Foreskin melanocyte (primary cell): ENCODE measurements at places on chromosomes 16 and 17.

DNA sequence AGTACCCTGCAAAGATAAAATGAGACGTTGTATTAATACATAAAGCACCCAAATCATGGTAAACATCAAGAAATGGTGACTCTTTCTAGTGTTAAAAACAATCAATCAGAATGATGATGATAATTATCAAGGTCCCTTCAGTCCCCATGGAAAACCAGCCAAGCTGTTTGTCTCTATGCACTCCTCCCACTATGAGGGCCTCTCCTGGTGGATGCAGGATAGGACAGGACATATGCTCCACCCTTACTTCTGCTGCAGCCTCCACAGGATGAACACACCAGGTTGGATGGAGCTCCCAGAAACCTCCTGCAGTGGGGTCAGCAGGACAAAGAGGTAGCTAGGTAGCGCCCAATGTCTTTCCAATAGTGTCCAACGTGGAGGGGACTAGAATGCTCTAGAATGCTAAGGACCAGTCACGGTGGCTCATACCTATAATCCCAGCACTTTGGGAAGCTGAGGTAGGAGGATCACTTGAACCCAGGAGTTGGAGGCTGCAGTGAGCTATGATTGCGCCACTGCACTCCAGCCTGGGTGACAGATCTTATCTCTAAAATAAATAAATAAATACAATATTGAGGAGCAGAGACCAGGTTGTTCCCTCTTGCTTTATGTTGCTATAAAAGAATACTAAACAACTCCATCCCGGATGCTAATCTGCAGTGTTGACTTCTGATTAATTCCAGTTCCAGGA is 9.9 kb upstream of the KDM8 start:
- no peak for DNase-seq

GRCh38 chr16:50066482-50067289 is 916 bp downstream of the HEATR3 start:
- DNase-seq = no peak

- no peak for DNase-seq
Observed at GRCh38 chr16:81693744-81694303, 85.3 kb upstream of the PLCG2 start.

DNA sequence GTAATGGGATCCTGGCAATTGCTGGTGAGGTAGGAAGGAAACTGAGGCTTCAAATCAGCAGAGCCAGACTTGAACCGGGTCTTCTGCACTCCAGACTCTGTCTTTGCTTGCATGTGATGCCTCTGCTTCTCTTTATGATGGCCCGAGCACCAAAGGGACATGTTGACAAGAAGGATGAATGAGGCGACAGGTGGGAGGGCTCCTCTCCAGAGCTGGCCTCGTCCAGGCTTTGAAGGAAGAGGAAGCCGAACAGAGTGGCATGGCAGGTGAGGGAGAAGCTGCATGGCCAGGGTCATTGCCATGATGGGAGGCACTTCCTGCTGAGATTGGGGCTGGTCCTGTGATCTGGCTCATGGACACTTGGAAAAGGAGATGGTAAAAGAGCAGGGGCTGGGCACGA is 40.8 kb downstream of the AKAP1 start:
- DNase-seq = no peak

GRCh38 chr16:11583889-11584565 is 2.7 kb downstream of the LITAF start:
- DNase-seq = no peak

GRCh38 chr17:38693700-38694329 is 11.3 kb upstream of the MLLT6 start:
- no peak for DNase-seq

DNA sequence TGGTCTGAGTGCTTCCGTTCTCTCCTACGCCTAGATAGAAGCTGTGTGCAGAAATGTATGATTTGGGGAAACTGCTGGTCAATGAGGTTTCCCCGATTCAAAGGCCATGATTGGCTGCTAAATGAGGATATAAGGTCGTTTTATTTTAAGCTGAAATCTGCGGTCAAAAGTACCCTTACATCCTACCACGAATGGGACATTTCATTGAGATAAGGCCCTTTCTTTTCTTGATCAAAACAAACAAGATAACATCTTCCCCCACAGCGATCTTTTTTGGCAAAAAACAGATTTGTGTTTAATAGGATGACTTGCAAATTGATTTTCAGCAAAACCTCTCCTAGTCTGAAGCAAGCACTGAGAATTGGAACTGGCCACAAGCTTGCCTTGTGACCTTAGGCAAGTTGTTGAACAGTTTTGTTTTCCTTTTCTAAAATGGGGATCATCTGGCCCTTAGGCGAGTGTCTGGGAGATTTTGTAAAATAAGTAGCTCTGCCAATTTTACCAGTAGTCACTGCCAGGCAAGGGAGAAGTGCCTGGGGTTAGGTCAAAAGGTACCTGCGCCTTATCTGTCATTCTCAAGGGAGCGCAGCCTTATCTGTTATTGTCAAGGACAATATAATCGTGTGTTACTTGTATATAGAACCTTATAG is 635 bp downstream of the SCPEP1 start:
- DNase-seq = peak; percentile 28

DNA sequence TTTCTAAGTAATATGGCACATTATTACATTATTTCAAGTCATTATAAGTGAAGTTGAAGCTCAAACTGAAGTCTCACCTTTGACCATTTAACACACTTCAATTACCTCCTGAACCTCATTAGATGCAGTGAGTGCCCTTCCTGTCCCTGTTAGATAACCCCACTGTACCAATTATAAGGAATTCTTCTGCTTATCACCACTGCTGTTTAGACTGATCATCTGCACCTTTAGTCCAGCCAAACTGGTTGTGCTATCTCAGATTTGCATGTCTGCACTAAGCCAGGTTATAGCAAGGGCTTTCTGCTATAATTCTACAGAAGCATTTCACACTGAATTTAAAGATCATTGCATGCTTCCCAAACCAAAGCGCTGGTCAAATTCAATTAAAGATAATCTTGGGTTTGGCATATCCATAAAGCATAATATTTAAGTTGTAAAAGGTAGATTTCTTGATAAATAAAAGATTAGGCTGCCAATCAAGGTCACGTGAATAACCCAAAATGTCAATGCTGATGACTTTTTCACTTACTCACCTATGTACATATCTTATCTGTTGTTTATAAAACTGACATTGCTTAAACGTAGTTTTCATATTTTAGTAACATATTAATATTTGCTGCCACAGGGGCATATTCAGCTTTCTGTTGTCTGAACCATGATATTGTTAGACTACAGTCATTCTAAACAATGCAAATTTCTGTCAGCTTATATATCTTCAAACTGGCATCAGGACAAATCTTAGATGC is 11.9 kb downstream of the ITFG1 start:
- no peak for DNase-seq
